ENCODE measurements at places on chromosomes 5 and 9.

DNA sequence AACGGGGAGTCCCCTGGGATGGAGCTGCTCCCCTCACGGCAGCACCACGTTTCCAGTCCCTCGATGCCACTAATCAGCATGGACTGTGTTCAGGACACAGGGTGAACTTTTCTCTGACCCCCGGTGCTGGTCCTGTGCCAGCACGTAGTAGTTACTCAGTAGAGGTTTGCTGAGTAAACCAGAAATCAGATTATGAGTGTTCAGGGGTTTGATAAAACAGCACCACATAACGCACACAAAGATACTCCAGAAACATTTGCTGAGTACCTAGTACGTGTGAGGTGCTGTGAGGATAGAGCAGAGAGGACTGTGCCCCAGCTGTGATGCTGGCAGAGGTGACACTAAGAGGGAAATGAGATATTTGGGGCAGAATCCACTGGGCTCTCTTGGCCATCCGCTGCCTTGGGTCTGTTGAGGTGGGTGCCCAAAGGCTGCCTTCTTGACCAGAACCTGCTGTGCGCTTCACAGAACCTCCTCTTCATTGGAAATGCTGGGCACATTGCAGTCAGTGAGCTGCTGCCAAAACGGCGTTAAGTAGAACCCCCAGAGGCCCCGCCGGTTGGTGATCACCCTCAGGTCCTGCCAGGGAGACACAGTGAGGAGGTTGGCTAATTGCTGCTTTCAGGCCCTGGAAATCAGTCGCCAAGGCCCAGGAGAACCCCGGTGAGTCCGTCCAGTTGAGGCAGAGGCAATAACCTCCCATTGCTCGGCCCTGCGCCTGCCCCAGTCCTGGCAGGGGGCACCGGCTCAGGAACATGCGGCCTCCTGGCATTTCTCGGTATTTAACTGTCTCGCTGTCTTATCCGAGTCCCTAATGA lies 49.4 kb downstream of the NEURL1B start:
- peak; percentile 48 for DNase-seq

DNA sequence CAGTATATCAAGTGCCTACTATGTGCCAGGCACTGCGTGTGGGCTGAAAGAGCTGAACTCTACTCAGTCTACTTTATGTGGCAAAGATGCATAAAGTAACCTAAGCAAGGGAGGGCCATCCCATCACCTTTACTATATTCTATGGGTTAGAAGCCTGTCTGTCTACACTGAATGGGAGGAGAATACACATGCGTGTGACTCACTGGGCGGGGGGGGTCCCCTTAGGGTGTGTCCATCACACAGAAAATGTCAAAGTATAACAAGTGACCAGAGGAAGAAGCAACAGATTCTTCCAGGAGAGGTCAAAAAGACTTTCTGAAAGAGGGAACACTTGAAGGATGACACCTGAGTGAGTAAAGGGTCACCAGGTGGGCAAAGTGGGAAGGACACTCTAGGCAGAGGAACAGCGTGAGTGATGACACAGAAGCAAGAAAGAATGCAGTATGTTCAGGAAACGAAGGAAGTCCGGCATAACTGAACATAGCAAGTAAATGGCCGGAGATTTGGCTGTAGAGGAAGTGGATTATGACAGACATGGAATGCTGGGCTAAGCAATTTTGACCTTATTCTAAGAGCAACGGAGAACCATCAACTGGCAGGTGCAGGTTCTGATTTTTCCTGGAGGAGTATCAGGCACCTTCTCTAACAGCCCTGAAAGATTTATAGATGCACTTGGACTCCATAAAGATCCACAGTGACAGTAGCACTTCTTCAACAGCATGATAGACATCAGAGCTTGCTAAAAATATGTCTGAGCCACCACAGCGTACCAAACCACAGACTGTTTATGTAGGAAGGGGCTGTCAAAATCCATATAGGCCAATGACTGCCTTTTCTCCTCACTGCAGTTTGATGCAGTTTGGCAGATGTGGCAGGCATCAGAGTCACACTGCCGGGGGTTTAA lies 8.0 kb upstream of the WHRN start:
- no peak for DNase-seq

- no peak for DNase-seq
Observed at GRCh38 chr5:103389357-103389756, 130.8 kb downstream of the MACIR start.

DNA sequence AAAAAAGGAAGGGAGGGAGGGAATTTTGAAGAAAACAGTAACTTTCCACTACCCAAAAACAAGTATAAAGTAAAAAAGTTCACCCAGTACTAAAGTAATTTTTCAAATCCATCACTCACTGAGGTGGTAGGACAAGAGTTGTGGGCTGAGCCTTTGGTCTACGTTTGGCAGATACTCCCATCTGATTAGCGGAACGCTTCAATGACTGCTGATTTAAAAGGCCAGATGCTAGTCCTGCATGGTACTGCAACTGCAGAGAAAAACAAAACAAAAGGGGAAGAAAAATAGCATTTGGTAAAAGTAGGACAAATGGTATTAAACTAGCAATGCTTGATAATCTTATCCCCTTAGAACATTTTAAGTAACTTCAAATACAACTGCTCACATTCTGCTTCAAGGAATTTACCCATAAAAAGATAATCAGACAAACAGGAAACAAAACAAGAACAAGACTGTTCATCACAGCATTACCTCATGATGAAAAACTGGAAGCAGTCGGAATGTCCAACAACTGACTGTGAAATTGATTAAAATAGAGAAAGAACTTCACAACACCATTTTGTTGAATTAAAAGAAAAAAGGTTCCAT lies 65.4 kb downstream of the MED27 start:
- DNase-seq: no peak

- DNase-seq: no peak
Observed at GRCh38 chr5:139415221-139415861, 11.5 kb upstream of the SPATA24 start.

DNA sequence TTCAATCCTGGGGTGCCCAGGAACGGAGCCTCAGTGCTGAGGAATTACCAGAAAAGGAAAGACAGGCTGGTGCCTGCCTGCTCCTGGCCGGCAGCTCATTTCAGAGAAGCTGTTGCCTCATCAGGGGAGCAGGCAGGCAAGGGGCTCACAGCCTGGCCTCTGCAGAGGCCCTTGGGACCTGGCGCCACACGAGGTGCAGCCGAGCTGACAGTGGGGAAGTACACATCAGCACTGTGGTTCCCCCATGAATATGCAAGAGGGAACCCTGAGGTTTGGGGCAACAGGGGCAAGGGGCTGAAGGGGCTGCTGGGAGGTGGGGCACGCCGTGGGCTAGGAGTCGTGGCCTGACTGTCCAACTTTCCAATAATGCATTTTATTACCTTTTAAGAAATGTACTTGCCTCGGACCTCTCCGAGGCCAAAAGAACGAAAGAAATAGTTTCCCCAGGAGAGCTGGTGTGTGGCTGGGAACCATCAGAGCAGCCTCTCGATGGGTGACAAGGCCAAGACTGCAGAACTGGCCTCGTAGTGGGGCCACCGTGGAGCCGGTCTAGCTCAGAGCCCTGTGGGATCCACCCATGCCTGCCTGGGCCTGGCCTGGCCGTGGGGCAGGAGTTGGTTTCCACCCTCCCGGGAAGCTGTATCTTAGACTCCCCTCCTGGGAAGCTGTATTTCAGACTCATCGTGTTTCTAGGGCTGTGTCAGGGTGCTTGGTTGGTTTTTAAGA lies 198.6 kb downstream of the PAX5 start:
- no peak for DNase-seq

DNA sequence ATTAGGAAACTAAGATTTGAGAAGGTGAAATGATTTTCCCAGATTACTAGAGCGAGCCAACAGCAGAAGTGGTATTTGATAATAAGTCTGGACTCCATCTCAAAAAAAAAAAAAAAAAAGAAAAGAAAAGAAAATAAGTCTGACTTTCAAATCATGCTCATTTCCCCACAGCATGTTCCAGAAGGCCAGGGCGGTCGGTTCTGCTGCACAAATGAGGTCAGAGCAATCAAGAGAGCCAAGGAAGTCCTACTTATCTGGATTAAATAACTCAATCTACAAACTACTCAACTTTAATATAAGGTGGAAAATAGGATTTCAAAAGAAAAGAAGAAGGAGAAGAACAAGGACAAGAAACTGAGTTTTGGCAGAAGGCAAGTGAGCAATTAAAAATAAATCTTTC lies 130.4 kb upstream of the RASA1 start:
- DNase-seq: no peak

- DNase-seq: no peak
Observed at GRCh38 chr5:143337946-143338345, 65.5 kb downstream of the NR3C1 start.

GRCh38 chr9:94802793-94803192 lies 76.3 kb downstream of the AOPEP start:
- DNase-seq: peak; percentile 23

GRCh38 chr9:125425901-125426515 lies 164.4 kb downstream of the GAPVD1 start:
- no peak for DNase-seq

GRCh38 chr5:69004127-69004526 lies 89.7 kb upstream of the SLC30A5 start:
- DNase-seq: no peak

- no peak for DNase-seq
Observed at GRCh38 chr5:68249520-68249919, 34.0 kb downstream of the PIK3R1 start.

DNA sequence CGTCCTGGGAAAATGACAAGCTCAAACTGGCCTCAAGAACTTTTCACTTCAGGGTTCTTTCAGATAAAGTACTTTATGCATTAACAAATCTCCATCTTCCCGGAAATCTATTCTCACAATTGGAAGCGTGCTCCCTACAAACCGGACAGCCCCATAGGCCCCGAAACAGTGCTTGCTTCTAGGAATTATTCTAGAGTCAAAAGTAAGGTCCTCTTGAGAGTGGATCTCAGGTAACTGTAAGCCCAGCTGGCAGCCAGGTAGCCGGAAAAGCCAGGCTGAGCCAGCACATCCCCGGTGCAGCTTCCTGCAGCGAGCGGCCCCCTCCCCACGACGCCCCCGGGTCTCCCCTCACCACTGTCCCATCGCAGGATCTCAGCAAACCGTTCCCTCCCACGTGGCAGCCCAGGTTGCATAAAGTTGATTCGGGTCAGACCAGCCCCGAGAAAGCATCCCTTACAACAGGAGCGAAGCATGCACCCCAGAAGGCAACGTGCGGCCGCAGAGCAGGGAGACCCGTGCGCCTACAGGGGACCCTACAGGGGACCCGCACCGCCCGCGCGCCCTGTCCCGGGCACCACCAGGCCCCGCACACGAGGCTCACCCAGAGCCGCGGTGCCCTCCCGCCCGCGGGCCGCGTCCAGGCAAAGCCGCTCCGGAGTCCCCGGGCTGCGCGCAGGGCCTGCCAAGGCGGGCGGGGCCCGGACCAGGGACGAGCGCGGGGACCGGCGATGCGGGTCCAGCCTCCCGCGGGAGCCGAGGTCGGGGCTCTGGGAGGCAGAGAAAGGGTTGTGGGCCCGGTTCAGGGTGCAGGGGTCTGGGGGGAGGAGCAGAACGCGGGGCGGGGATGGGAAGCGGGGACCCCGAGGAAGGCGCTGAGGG lies 920 bp downstream of the LPCAT1 start:
- no peak for DNase-seq

Measured in GM06990 (cell line).